ENCODE measurements at places on chromosomes 7 and 10.
A peak's percentile ranks its signal among the peaks of the same experiment; 100 is the strongest.

DNA sequence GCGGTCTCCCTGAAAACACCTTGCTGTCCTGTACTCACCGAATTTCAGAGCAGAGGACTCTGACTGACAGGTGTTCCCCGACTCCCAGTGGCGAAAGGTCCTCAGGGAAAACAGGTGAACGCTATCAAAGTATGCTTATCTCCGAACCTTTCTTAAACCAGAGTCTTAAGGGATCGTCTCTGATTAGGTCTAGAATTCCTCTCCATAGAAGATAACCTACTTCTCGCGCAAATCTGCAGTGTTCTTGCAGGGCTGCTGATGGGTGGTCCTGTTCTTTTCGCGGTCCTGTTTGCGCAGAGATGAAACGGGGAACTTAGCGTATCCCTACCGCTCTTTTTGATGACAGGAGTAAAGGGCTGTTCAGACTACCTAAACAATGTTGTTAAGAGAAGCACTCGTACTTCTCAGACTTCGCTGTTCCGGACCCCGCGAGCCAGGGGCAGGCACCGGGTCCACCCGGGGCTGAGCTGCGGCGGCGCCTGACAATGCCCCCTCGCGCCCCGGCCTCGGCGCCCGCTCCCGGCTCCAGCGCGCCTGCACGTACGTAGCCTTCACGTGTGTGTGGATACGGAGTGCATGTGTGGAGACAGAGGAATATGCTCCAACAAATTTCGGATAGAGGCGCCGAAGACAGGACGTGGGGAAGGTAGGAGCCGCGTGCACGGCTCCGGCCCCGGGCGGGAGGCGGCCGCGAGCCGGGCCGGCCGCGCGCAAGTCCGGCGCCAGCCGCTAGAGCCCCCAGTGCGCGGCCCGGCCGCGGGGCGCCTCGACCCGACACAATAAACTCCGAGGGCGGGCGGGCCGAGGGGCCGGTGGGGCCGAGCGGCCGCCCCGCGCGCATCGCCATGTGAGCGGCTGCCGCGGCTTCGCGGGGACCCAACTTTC is 766 bp upstream of the ZMYND11 start:
- peak; percentile 58 for DNase-seq

DNA sequence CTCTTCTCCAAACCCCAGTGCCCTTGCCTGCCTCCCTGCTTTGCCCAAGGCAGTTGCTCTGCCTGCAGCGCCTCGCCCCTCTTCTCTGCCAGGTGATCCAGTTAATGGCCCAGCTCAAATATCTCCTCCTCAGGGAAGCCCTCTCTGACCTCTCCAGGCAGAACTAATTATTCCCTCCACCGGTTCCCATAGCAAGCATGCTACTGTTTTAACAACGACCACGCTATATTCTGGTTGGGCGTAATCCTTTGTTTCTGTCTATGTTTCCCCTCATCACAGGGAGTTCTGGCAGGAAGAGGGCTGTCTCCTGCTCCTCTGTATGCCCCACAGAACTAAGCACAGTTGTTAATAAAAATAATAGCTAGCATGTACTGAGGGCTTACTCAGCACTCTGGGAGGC is 36.8 kb upstream of the R3HCC1L start:
- no peak for DNase-seq

DNA sequence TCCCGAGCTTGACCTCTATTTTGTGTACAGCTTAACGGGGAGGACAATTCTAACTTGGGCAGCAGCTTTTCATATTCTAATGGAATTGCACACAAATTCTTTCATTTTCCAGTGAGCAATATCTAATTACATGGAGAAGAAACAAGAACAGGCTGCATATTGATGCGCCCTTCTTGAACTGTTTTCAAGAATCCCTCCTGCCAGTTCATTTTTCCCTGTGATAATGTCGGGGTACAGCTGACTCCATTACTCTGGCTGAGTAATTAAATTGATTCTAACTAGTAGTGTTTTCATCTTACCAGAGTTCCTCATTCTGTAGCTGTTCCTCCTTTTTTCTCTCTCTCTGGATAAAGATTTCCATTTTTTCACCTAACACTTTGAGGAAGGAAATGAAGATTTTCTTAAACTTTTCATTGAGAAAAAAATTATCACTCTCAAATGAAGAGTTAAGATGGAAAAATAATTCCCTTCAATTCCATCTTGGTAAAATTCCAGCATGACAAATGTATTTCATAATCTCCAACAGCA is 190.9 kb downstream of the FANK1 start:
- no peak for DNase-seq

GRCh38 chr7:96833676-96834453 is 124.2 kb upstream of the SEM1 start:
- DNase-seq: no peak

- DNase-seq: no peak
Measured at GRCh38 chr7:30647589-30648364, 34.5 kb downstream of the CRHR2 start.

DNA sequence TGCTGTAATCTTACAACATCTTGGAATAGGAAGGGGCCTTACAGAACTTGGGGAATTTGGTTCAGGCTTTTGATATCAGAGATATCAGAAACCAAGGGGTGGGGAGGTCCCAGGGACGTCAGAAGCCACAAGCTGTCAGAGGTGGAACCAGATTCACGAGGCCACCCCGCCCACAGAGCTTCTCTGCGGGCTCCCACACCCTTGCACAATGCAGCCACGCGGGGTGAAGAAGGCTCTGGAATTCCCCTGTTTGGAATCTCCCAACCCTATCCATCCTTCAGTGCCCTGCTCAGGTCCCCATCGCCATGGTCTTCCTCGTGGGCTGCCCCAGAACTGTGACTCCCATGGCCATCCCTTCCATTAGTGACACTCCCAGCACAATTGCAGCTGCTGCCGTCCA is 247.1 kb upstream of the SHH start:
- no peak for DNase-seq

DNA sequence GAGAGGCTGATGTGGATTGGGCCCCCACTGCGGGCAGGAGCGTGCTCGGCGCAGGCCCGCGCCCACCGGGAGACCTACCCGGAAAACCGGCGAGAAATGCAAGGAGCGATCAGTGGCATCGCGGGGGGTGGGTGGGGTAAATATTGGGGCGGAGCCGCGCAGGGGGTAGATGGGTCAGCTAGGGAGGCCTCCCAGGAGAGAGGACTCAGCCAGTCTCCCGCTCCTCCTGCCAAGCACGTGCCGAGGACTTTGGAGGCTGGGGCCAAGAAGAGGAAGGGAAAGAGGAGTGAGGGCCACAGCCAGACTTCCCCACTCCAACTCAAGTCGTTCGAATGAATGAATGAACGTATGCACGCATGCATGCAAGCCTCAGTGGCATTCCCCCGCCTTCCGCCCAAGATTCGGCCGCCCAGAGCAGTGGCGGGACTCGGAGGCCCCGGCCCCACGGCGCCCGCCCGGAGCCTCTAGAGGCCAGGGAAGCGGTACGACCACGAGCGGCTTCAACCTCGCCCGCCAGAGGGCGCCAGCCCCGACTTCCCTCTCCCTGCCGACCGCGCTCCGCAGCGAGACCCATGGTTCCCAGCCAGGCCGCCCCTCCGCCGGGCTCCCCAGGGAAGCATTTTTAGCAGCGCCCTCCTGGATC is 3.6 kb downstream of the NPM3 start:
- peak; percentile 86 for DNase-seq

GRCh38 chr7:21261627-21262594 is 166.0 kb upstream of the SP4 start:
- peak; percentile 16 for DNase-seq

- peak; percentile 59 for DNase-seq
Measured at GRCh38 chr10:50275650-50276235, 24.4 kb upstream of the ASAH2 start.

- DNase-seq: peak; percentile 99
Measured at GRCh38 chr7:76359111-76359977, 553 bp upstream of the YWHAG start.

DNA sequence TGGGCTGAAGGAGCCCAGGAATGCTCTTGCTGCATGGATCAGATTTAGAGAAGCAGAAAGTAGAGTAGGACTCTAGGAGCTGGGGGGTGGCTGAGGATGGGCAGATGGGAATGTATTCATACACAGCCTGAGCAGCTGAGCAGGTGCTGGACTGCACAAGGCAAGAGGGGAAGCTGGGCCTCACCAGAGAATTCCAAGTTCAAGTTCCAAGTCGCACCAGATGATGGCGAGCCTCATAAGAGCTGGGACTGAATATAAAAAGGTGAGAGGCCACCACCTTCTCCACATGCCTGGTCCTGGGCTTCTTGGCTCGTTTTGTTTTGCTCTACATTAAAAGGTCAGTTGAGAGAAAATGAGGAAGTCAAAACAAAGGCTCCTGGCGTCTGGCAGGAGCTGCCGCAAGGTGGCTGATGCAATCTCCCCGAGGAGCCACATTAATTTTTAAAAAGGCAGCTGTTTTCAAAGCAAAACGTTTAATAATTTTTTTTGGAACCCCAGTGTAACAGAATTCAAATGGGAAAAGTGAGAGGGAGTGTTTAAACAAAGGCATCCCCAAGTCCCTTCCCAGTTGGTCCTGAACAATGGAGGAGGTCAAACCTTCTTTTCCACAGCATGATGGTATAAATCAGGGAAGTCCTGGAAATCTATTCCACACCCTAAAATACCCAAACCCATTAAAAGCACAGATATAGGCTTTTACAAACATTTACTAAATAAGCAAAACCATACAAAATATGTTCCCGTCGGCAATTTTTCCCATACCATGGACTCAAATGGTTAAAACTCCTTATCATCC is 9.5 kb downstream of the CYREN start:
- DNase-seq: no peak

DNA sequence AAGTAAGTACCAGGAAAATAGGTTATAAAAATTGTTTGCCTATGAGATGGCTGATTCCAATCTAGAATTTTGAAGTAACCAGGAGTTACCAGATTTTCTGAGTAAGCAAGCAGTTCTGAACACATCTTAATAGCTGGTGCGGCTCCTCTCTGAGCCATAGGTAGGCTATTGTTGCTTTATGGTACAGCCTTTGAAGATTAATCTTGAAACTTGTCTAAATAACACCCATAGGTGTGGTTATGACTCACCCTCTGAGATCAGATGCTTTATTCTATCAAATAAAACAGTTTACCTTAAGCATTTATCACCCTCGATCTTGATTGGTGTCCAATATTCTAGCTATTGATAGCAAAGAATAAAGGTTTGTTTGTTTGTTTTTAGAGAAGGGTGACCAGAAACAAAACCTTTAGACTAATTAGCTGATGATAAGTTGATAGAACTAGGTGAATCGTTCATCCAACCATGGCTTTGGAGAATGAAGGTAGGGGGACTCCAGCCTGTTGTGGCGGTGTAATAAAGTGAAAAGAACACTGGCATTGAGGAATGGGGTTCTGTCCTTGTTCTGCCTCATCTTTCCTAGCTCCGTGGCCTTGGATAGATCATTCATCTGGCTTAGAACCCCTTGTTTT is 72.2 kb downstream of the VTI1A start:
- no peak for DNase-seq

- no peak for DNase-seq
Measured at GRCh38 chr7:32023376-32023775, 46.8 kb downstream of the PDE1C start.

- DNase-seq: no peak
Measured at GRCh38 chr7:7563813-7564212, 2.9 kb upstream of the MIOS start.

- no peak for DNase-seq
Measured at GRCh38 chr10:75542084-75542483, 110.7 kb downstream of the LRMDA start.

DNA sequence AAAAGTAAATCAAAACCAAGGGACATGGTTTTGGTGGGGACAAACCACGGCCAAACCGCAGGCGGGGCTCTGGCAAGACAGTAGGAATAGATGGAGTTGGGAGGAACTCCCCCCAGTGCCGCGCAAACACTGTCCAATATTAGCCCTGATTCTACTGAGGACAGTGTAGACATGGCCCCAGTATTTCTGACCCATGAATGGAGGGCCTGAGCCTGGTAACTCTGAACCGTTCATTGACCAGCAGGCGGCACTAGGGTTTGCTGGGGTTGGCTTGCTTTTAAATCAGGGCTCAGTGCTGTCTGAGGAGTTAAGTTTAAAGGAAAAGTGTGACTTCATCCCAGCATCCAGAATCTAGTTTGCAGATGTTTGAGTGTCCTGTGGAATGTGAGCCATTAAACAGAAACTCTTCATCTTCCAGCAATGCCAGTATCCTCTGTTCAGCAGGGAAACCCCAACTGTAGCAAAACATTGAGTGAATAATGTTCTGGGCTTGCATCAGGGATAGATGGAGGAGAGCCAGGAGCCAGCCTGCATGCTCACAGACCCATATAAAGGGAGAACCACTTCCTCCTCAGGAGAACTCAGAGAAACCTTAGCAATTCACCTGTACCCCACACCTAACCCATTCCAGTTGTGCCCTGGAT is 147.4 kb upstream of the PRSS58 start:
- no peak for DNase-seq

DNA sequence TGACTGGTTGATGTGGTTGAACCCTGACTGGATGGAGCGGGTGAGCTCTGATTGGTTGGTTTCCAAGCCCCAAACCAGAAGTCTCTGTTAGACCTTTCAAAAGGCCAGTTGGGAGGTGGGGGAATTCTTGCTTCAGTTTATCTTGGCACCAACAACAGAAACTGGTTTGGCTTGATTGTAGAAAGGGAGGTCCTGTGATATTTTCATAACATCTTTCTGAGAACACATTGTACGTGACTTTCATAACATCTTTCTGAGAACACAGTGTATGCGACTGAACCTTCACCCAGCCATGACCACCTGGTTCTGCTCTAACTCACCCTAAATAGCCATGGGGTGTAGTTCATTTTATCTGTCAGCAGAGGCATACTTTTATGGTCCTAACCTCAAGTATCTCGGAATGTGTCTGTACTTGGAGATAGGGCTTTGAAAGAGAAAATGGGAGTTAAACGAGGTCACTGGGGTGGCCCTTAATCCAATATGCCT is 88.3 kb downstream of the GALNT17 start:
- peak; percentile 56 for DNase-seq

DNA sequence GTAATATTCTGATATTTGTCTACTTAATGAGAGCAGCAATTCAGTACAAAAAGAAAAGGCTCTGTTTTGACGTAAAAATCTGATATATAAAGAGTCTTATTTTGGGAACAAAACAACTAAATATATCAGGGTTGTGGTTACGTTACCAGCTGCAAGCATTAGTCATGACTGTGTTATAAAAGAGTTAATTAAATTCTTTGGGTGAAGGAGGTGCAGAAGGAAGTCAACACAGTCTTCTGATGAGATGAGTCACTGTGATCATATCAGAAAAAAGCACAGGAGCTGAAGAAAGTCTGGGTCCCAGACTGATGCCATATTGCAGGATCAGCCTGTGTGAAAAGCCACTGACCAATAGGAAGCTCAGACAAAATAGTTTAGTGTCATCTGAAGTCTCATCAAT is 234.3 kb upstream of the TEX47 start:
- no peak for DNase-seq

DNA sequence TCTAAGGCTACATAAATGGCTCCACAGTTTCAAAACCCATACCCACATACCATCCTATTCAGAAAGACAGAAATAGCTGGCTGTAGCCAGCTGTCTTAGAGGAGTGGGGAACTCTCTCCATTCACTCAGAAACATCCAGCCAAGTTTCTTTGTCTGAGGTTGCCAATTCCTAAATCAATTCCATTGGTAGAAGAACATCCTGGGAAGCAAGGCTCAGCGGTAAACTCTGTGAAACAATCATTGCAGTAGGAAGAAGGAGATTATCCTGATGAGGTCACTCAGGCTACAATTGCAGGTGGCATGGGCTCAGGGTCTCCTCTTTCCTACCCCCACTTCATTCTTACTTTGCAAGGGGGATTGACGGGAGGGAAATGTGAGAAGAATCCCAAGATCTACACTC is 154.0 kb downstream of the ETV1 start:
- DNase-seq: no peak

GRCh38 chr10:62512732-62513475 is 138.7 kb downstream of the ZNF365 start:
- DNase-seq: no peak

All from body of pancreas (tissue), 4 donors.